ENCODE measurements at places on chromosomes 1 and 21. TPM values are rescaled to one million over a fixed set of nuclear protein-coding genes. Genes with fewer than 3 reads are reported as not detected.
A peak's percentile ranks its signal among the peaks of the same experiment; 100 is the strongest.

FCAMR gene
- total RNA-seq, result not detected

DNA sequence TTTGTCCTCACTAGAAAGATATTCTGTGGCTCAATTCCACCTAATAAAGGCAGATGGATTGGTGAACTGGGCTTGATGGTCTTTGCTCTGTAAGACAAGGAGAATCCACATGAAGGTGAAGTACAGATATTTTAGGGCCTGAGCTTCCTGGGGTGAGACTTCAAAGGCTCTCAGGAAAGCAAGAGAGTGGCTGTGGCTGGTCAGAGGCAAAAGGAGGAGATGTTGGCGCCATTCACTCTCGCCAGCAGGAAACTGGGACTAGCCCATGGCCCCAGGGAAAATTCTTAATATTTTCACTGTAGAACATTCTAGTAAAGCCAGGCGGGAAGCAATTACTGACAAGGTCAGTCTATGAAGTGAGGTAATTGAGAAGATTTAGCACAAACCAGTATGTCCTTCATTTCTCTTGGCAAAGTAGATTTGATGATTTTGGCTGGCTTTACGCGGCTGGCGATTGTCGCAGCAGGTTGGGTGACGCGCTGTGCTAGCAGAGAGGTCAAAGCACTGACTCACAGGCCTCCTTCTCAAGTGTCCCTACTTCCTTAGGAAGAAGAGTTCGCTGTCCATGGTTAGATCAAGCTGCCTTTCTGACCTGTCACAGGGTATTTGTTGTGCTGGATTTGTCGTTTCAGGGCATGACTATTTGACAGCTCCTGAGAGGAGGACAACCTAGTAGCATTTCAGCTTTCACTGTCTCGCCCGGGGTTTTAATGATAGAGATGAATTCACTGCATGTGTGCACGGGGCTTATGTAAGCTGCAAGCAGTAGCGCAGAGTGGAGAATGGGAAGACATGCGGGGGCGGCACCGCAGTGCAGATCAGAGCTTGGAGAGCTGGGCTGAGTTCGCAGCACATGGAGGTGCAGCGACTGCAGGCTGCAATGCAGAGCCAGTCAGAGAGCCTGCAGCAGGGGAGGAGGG is 32.7 kb downstream of the XCL1 start:
- DNase-seq, result no peak

ABCG1 gene
- total RNA-seq, result 13.2 TPM

DNA sequence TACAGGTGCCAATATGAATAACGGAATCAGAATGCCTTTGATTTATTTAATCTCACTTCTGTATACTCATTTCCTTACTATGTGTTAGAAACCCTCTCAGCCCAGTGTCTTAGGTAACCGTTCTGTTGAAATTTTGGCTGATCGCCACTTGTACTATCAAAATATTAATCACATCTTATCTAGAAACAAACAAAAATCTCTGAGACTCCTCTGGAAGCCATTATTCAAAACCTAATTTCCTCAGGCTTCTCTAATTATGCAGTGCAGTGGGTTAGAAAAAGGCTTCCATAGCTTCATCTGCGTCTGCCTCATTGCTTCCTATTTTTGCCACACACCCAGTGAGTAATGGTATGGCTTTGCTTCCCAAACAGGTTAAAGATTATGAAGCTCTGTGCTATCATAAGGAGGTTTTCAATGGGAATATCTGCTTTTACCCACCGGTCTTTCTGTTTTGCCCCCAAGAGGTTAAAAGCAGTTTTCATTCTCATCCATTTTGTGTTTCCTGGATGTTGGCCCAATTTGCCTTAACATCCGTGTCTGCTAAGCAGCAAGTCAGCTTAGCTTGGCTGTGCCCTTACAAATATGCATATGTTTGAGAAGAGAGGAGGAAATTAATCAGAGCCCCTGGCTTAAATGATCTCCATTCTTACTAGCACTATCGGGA is 129.6 kb downstream of the RYR2 start:
- DNase-seq, result no peak

HNRNPU gene
- 410 TPM for total RNA-seq

GRCh38 chr1:43729816-43730463 is 22.6 kb downstream of the ST3GAL3 start:
- DNase-seq, result no peak

DNA sequence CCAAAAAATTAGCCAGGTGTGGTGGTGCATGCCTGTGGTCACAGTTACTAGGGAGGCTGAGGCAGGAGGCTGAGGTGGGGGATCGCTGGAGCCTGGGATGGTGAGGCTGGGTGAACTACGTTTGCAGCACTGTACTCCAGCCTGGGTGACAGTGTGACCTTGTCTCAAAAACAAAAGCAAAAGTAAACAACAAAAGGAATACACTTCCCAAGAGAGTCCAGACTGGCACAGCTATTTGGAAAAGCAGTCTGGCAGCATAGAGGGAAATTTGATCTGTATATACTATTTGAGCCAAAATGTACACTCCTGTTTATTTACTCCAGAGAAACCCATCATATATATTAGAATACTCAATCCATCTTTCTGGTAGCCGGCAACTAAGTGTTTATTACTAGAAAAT is 107.0 kb upstream of the HMCN1 start:
- DNase-seq, result no peak

DNA sequence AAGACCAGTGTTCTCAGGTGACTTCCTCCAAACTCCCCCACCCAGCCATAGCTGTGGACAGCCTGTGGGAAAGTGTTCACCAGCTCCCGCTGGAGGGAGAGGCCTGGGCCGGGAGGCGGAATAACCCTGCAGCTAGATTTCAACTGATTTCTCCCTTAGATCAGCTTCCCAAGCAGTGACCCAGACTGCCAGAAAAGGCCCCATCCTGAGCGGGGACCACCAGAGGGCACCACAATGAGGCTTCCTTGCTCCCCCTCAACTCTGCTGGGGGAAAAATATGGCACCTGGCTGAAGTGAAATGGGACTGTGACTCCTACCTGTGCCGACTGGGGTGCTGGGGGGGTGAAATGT is 50.8 kb downstream of the RHBG start:
- peak; percentile 45 for DNase-seq

LRRC3 gene
- 2.3 TPM for total RNA-seq

- DNase-seq, result no peak
These were observed 15.9 kb upstream of the ZBTB21 start for GRCh38 chr21:42026082-42026435.

GRCh38 chr1:111587509-111588174 is 31.9 kb upstream of the RAP1A start:
- DNase-seq, result no peak

GRCh38 chr21:33299181-33299752 is 25.5 kb upstream of the IFNAR1 start:
- no peak for DNase-seq

DNA sequence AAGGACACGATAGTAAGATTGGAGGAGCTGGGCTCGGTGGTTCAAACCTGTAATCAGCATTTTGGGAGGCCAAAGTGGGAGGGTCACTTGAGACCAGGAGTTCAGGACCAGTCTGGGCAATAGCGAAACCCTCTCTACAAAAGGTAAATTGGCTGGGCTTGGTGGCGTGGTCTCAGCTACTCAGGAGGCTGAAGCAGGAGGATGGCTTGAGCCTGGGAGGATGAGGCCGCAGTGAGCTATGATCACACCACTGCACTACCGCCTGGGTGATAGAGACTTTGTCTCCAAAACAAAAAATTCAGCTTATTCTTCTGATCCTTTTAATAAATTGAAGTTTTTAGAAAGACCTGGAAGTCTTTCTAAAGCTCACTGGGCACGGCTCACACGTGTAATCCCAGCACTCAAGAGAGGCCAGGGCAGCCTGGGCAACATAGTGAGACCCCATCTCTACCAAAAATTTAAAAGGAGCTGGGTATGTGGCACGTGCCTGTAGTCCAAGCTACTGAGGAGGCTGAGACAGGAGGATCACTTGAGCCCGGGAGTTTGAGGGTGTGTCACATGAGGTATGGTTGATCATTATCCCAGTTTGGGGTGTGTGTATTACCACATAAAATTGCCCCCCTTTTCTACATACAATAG is 15.3 kb downstream of the MASP2 start:
- no peak for DNase-seq

DNA sequence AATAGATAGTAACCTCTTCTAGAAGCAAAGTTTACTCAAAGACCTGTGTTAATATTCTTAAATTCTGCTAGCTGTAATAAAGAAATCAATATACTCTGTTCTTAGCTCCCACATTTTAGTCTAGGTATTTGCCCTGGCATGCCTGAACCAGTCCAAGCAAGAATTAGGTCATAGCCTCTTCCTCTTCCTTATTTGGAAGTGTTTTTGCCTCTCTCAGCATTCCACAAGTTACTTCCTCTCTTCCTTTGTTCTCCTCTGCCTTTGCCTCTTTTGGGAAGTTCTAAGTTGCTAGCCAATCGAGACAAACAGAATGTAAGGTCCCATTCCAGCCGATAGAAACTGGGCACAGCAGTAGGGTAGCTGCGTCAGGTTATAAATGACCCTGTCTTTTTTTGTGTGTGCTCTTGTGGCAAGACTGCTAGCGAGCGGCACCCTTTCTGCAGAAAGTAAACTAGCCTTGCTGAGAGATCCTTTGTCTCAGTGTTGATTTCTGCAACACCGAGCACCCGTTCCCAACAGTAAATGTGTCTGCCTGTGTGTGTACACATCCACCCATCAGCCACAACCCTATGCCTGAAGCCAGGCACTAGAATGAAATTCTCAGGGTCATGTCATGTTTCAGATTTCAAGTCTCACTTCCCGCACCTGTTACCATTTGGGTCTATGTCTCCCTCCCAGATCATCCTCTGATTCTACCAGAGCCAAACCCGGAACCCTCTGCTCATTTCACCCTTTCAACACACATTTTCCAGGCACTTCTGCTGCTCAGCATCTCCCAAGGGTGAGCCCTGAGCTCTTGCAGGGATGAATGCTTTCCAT is 37.5 kb downstream of the LRRC3 start:
- no peak for DNase-seq

DNA sequence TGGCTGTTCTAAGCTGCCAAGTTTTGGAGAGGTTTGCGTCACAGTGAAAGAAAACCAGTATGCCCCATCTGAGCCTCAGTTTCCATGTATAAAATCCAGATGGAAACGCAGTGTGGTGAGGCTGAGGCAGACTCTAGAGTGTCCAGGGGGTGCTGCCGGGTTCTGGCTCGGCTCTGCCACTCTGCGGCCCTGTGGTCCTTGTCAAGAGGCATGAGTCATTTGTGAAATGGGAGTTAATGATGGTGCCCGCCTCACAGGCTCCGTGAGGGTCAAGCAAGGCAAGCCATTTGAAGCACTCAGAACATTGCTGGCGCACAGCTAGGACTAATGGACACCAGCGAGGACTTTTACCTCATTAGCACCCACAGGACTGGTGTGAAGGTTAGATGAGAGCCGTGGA is 214.3 kb downstream of the PTPRU start:
- DNase-seq, result no peak

Data from activated CD8-positive, alpha-beta memory T cell treated with anti-CD3 and anti-CD28 coated beads, Interleukin-2, amount 10 ng/mL, durations not matched to agents 7 days and 5 days (primary cell).